ENCODE measurements at places on chromosomes 5 and 9.

GRCh38 chr9:89955144-89955543 lies 350.3 kb downstream of the GADD45G start:
- DNase-seq: no peak

GRCh38 chr5:126576974-126577373 lies 18.0 kb downstream of the ALDH7A1 start:
- no peak for DNase-seq

- DNase-seq: no peak
Observed at GRCh38 chr5:116358911-116359418, 215.7 kb downstream of the SEMA6A start.

- no peak for DNase-seq
Observed at GRCh38 chr5:87137283-87137682, 130.4 kb upstream of the RASA1 start.

- no peak for DNase-seq
Observed at GRCh38 chr5:111774525-111774924, 17.5 kb upstream of the NREP start.

DNA sequence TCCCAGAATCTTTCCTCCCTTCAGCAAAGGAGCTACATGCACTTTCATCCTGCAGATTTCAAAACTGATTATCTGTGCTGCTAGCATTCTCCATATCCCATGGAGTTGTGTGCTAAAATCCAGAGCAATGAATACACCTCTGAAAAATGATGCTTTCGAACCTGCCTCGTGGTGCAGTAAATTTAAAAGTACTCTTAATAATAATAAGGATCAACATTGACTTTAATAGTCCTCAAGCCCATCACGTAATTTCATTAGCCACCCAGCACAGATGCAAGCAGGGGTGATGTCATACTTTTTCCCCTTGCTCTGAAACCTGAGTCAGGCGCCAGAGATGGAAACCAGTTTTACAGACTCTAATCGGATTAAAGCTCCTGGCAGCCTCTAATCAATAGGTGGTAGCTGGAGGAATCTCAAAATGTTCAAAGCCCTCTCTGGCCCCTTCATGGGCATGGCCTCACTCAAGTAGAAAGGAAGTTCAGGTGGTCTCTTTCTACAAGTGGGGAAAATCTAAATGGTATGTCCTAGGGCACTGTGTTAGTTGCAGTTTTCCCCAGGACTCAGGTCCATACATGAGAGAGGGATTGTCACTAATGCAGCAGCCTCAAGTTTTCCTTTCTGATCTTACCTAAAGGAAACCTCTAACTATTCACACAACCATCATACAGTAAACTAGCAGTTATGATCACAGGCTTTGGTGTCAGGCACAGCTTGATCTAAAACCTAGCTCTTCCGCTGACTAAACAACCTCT lies 221.6 kb upstream of the SLC30A5 start:
- no peak for DNase-seq

GRCh38 chr5:74589204-74590056 lies 51.1 kb downstream of the ENC1 start:
- no peak for DNase-seq

DNA sequence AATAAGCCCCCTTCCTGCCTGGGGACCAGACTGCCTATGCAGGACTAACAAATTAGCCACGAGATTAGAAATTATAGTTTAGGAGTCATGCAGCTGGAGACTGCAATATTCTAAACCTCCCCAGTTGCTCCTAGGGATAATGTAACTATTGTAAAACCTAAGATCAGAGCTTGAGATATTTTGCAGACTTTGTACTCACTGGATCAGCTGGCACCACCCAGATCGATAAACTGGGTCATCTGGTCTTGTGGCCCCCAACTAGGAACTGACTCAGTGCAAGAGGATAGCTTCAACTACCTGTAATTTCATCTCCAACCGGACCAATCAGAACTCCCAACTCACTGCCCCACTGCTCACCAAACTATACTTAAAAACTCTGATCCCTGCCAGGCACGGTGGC lies 38.2 kb downstream of the DNAJC21 start:
- DNase-seq: no peak

- no peak for DNase-seq
Observed at GRCh38 chr9:86771941-86772634, 175.2 kb downstream of the GAS1 start.

- no peak for DNase-seq
Observed at GRCh38 chr9:34332076-34332964, 3.0 kb downstream of the NUDT2 start.

- DNase-seq: peak; percentile 8
Observed at GRCh38 chr9:38727497-38728001, 7.6 kb upstream of the FAM240B start.

- no peak for DNase-seq
Observed at GRCh38 chr5:159775890-159776289, 140.4 kb upstream of the ADRA1B start.

DNA sequence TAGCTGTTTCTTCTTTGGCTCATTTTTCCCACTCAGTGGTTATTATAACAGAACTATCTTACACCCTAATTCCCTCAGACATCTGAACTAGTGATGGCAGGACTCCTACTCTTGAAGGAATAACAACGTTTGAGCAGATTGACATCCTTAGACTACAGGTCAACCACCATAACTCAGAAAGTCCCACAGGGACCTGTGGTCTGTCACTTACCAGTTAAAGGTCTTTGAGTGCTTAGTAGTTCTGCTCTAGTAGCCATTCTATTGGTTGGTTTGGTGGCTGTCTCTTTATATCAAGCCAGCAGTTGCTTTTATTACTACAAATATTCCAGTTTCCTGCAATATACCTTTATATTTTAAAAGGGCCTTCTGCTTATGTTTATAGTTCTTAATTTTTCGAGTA lies 67.2 kb upstream of the FCHO2 start:
- no peak for DNase-seq

DNA sequence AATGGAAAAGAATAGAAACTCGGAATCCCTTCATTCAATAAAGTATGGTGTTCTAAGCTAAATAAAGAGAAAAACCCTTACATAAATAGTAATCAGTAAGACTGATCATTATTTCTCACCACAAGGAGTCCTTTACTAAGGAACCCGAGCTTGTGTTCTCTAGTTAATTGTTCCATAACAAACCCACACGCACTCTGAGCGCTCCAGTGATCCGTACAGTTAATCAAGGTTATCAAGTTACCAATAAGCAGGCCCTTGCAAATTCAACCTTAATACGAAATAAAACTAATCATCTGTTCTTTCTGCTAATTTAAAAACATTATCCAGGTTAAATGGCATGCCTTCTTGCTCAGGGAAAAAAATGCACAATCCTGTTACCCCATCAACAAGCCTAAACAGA lies 224.4 kb downstream of the FRMD3 start:
- DNase-seq: no peak

- no peak for DNase-seq
Observed at GRCh38 chr5:145360936-145361335, 474.2 kb downstream of the PRELID2 start.

DNA sequence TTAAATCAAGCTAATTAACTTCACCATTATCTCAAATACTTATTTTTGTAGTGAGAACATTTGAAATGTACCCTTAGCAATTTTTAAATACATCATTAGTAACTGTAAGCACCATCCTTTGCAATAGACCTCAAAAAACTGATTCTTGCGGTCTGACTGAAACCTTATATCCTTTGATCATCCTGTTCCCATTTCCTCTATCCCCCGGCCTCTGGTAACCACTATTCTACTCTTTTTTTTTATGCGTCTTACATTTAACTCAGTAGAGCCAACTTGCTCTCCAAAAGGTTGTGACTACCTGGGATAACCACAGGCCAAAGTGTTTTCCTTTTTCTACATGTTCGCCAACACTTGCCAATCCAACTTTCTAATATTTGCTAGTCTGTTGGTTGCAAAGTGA lies 106.1 kb downstream of the IRX1 start:
- DNase-seq: no peak

DNA sequence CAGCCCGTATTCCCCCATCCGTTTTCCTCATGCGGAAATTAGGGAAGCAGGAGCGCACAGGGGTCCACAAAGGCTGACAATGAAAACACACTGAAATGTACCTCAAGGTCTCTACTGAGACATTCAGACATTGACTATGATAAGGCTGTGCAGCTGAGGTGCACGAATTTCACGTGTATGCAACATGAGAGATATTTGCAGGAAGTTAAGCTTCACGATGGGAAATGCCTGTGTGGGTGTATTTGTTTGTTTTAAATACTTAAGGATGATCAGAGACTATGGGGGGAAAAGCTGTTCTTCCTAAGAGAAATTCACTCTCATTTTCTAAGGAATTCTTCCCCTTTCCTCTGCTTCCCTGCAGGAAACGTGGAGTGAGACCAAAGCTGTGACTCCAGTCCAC lies 2.6 kb upstream of the SPATA31E1 start:
- DNase-seq: no peak

DNA sequence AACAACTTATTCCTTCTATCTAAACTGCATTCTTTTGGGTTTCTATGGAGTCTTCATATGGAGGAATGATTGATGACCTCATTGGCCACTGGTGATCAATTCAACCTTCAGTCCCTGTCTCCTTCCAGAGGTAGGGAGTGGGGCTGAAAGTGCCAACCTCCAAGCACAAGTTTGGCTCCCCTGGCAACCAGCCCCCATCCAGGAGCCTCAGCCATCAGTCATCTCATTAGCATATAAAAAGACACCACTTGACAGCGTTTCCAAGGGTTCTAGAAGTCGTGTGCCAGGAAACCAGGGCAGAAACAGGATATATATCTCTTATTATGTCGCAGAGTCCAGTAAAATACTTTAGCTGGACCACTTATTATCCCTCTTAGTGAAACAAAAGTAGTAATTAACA lies 9.8 kb downstream of the SLC31A2 start:
- DNase-seq: no peak

GRCh38 chr9:119884438-119884837 lies 515.2 kb upstream of the BRINP1 start:
- DNase-seq: no peak

DNA sequence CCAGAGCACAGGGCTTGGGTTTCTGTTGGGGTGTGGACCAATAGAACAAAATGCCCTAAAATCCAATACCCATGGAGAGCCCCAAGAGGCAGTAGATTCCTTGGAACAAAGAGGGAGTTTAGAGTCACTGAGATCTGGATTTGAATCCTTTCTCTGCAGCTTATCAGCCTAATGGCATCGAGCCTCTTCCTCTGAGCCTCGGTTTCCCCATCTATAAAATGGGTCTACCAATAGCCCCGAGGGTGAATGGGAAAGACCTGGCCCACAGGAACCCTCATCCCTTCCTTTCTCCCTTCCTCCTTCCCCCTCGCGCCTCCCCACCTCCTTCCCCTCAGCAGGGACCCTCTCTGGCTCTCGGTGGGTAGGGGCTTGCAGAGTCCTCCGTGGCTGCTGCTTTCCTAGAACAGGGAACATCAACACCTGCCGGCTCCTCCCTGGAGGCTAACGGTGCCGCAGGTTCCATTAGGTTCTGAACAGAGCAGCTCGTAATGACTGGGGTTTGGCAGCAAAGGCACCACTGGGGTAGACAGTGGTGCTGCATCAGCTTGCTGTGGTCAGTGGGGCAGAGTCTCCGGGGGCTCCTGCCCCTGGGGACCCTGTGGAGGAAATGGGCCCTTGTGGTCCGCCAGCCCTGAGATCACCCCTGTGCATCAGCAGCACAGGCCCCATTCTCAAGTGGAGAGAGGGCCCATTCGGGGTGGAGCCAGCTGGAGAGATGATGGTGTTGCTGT lies 40.3 kb downstream of the NEK6 start:
- no peak for DNase-seq

DNA sequence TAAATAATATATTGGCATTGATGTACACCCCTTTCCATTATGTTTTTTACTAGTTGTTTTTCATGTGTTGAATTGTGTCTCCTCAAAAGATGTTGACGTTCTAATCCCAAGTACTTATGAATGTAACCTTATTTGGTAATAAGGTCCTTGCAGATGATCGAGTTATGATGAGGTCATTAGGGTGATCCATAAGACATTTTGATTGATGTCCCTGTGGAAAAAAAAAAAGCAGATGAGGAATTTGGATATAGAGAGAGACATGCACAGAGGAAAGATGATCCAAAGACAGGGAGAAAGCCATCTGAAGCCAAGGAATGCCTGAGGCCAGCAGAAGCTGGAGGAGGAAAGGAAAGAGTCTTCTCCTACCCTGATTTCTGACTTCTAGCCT lies 632.7 kb downstream of the TLR4 start:
- no peak for DNase-seq

DNA sequence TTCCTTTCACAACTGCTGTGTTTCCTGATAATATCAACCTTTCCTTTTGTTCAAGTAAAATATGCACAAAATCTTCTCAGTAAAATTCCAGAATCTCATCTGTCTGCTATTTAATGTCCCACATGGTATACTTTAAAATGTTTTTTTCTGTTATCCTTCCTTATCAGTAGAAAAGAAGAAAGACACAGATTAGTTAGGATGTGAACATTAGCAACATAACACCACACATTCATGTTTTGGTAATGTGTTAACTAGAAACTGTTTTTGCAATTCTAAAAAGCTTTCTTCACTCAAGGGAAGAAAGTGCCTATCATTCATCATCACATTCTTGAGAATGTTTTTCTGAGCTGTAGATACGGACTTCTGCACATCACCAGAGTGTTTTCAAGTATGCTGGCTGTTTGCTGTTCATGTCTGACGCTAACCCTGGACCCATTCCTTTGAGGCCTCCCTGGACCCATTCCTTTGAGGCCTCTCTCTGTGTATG lies 10.5 kb upstream of the ARSB start:
- no peak for DNase-seq

GRCh38 chr9:3398232-3398648 lies 127.6 kb downstream of the RFX3 start:
- no peak for DNase-seq

GRCh38 chr5:75601996-75602395 lies 9.3 kb upstream of the ANKDD1B start:
- DNase-seq: no peak

DNA sequence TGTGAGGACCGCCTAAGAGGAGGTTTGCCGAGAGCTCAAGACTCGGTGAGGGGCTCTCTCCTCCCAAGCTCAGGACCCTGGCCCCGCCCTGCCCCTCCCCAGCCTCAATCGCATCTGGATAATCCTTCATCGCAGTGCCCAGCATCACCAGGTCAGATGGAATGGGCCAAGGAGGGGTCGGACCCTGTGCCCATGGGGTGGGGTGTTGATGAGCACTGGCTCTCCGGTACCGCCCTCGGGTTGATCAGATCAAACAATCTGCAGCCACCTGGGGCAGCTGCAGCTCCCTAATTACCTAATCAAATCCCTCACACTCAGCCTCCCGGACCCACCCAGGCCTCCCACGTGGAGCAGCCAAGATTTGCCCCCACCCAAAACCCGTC lies 24.4 kb upstream of the TDRD7 start:
- DNase-seq: no peak

DNA sequence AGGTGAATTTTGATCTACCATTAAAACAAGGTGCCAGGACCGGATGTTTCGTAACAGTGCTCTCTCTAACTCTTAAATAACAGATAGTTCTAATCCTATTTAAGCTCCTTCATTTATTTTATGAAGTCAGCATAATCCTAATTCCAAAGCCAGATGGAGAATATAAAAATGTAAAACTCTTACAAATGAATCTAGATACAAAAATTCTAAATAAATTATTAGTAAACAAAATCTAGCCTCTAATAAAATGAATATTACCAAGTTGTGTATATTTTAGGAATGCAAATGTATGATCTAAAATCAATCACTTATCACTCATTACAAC lies 32.4 kb upstream of the IL33 start:
- no peak for DNase-seq
